ENCODE measurements at places on chromosomes 5 and 9.
A peak's percentile ranks its signal among the peaks of the same experiment; 100 is the strongest.

DNA sequence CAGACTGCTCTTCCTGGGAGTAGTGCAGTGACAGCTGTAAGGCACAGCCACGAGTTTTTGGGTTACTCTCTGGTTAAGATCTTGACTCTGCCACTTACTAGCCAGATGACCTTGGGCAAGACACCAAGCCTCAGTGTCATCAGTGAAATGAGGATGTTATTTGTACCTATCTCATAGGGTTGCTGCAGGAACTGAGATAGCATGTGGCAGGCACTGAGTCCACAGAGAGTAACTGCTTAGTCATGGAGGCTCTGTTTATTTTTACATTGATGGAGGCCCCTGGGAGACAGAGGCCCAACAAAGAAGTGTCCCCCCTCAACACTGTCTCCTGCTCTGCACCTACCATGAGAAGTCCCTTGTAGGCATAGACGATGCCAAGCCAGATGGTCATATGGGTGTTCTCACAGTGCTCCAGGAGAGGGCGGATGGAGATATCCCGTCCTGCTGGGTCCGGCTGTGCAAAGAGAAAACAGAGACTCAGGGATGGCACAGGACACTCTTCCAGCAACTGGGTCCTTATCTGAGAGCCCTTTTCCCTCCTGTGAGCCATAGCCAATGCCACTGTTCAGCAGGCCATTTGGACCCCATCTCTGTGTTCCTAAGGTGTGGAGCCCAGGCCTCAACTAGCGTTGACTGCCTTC is 55.4 kb upstream of the TBC1D2 start:
- no peak for DNase-seq

- DNase-seq: peak; percentile 73
These were observed 20.4 kb downstream of the ANKS6 start for GRCh38 chr9:98775831-98776441.

- DNase-seq: peak; percentile 1
These were observed 728.0 kb upstream of the C9orf72 start for GRCh38 chr9:28301281-28301680.

GRCh38 chr9:121703014-121703734 is 51.7 kb downstream of the DAB2IP start:
- DNase-seq: no peak

DNA sequence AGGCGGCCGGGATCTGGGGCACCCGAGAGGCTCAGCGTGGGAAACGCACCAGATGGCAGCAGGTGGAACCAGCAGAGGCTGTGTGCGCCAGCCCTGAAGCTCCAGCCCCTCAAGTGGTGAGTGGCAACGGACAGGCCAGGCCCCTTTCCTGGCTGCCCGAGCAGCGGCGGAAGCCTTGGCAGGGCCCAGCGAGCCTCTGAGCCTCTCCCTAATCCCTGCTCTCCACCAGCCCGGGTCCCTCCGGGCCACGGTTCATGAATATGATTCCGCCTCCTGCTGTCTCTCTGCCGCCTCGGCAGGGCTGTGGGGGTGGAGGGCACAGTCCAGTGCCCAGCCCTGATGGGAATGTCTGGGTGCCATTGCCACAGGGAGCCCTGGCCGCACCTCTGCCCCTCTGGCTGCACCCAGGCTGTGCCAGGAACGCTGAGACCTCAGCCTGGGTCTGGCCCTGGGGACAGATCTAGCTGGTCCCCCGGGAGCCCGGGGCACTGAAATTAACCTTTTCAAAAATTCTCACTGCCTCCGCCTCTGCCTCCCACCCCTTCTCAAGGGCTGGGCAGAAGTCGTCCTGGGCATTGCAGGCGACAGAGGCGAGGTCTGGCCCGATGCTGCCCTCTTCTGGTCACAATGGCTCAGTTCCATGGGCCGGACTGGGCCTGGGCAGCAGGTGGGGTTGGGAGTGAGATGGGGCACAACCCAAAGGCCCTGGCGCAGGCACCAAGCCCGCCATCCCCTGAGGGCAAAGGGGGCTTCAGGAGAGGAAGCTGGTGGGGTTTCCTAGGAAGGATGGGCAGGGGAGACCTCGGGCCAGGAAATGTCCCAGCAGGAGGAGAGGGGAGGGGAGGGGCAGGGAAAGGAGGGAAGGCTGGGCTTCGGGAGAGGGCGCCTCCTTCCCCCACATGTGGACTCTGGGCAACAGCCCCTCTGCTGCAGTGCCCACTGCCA is 20.3 kb downstream of the CCDC187 start:
- peak; percentile 45 for DNase-seq

- peak; percentile 31 for DNase-seq
These were observed 589 bp downstream of the CKS2 start for GRCh38 chr9:89311346-89312221.

DNA sequence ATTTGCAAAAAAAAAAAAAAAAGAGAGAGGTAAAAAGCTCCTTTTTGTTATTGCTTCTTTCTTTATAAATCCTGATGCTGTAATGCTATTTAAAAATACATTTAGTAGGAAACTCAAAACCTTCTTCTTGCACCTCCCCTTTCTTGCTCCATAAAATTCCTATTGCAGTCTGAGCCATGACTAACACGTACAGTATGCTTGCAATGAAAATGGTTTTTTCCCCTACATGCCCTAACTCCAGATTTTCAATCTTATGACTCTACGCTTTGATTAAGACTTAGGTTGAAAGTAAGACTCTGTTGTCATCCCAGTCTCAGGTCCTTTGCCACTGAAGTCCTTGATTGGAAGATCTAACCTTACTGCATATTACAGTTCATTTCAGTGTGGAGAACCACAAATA is 23.9 kb downstream of the FGF10 start:
- DNase-seq: peak; percentile 1

DNA sequence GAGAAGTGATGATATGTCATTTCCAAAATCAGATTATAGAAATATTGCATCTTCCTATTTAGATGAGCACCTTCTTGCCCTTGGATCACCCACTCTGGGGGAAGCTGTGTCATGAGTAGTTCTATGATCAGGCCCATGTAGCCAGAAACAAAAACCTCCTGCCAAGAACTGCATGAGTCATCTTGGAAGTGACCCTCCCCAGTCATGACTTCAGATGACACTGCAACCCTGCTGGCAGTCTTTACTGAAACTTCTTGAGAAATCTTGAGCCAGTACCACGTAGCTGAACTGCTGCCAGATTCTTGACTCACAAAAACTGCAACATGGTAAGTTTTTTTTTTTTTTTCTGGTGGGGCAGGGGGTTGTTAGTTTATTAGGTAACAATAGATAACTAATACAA is 439.6 kb upstream of the PTGER4 start:
- peak; percentile 52 for DNase-seq

- no peak for DNase-seq
These were observed 8.4 kb upstream of the PSD2 start for GRCh38 chr5:139787257-139787567.

- peak; percentile 32 for DNase-seq
These were observed 56.3 kb upstream of the KCNN2 start for GRCh38 chr5:114305402-114306207.

DNA sequence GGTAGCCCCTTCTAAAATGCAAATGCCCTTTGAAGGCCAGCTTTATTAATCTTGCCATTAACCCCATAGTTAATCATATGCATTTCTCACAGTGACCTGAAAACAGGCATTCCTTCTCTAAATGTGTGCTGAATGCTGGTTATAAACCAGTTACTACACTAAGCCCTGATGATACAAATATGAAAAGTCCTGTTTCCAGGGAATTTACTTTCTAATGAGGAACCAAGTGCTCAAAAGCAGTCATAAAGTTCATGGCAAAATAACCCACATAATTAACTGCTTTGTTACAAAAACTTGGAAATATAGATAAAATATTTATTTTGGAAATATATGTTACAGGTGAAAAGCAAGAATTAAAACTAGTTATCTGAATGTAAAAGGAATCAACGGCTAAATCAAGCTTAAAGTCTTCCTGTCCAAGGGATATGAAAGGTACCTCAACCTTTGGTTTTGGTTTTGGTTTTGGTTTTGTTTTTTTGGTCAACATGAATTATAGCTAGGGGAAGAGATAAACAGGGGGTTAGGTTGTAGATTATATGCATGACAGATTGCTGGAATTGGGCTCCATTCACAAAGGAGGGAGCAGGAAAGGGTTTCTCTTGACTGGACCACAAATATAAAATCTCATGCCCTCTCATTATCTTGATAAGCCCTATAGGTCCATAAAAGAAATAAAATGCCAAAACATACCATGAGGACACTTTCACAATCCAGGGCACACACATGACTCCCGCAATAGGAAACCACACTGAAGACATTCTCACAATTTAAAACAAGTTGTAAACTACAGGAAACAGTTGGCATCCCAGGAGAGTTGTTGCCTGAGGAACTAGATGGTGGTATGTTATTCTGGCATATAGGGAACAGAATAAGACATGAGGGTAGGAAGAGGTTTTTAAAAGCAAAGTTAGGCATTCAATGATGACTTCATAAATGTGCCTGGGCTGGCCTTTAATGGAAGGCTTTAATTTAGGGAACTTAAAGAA is 46.7 kb upstream of the MACIR start:
- no peak for DNase-seq

DNA sequence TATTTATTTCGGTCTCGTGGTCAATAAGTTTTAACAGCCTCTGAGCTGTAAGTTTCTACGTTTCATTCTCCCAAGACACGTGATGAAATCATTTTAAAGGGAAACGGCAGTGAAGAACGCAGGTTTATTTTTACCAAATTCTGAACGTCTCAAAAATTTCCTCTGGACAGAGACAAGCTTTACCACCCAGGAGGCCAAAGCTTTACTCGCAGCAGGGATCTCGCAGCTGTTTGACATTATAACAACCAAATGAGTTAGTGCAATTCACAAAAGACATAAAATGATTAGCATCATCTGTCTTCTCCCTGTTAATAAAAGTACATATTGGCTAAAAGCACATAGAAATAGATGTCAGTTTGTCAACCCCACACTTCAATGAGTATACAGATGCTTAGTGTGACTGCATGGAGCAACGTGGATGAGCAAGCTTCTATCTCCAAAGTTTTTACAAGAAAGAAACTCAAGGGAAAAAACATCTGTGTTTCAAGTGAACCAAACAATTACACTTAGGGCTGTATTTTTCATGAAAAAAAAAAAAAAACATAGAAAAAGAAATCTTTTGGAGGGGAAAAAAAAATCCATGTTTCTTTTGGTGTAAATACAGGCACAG is 2.5 kb downstream of the SEMA5A start:
- peak; percentile 25 for DNase-seq

- no peak for DNase-seq
These were observed 454.2 kb upstream of the SGCD start for GRCh38 chr5:155872629-155873220.

DNA sequence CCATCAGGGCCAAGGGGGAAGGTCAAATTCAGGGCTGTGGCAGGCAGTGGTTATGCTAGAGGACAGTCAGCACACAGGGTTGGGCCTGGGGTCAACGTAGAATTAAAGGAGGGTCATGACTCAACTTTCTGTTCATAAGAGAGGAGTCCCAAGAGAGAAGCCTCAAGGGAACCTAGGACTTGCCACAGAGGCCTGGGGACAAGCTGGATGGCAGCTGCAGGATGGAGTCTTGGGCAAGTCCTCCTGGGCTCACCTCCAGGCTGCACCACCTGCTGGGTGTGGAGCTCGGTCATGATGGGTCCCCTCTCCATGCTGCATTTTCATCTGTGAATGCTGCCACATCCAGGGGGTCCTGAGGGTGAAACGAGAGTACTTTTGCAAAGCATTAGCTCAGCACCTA is 9.0 kb upstream of the WNK2 start:
- DNase-seq: no peak

- peak; percentile 15 for DNase-seq
These were observed 66.6 kb downstream of the ANKHD1 start for GRCh38 chr5:140468188-140468587.

- no peak for DNase-seq
These were observed 45.6 kb upstream of the RUFY1 start for GRCh38 chr5:179504600-179505396.

DNA sequence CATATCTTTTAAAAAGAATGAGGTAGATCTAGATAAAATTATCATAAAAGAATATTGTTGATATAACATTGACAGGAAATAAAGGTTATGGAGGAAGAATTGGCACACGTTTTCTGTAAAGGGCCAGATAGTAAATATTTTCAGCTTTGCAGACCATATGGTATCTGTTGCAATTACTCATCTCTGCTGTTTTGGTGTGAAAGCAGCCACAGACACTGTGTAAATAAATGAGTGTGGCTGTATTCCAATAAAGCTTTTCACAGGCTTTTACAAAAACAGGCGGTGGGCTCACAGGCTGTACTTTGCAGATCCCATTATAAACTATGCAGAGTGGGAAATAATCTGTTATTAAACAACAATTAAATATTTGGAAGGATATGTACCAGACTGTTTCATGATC is 87.4 kb downstream of the SGCD start:
- no peak for DNase-seq

DNA sequence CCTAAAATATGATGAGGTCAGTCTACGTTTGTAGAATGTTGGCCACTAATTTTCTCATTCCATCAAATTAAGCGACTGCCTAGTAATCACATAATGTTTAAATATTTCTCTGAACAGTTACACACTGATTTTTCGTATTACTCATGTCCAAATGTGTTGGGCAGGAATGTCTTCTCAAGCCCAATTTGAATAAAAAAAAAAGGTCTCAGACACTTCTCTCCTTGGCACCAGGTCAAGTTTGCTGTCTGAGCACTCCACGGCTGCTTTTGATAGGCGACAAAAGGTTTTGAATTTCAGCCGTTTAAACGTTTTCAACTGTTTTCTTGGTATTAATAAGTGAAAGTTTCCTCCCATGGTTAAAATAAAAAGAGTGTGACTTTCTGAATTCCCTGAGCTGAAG is 542.1 kb downstream of the IRX1 start:
- no peak for DNase-seq

GRCh38 chr5:28400076-28400475 is 1361.7 kb upstream of the CDH9 start:
- DNase-seq: no peak

DNA sequence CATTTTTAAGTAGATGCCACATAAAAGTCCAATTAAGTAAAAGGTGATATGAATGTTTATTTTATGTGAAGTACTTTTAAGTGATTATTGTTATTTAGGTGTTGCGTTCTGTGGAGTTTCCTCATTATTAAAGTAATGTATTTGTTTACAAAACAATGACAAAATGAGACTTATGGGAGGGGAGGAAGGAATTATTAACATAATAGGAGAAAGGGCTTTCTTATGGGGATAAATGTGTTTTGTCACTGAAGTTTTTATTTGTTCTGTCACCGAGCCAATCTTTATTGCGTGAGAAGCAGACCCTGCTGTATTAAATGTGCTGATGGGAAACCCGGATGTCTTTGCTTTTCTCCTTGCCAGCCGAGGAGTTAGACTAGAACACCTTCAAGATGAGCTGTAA is 44.5 kb downstream of the TRIO start:
- no peak for DNase-seq

- DNase-seq: peak; percentile 50
These were observed 8.6 kb upstream of the PRRX2 start for GRCh38 chr9:129656795-129657390.

DNA sequence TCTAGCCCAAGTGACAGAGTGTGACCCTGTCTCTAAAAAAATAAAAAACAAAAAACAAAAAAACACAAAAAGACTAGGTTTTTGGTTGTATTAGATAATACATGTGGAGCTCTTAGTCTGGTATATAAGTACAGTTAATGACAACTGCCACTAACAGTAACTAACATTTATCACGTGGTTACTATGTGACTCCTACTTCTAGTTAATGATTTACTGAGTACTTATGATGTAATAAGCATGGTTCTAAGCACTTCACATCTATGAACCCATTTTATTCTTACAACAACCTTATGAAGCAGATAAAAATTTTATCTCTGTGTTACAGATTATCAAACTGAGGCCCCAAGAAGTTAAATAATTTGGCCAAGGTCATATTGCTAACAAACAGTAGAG is 6.1 kb upstream of the TMEFF1 start:
- no peak for DNase-seq

Data from astrocyte of the spinal cord (primary cell).